ENCODE measurements at places on chromosomes 16 and 17. TPM values are rescaled to one million over a fixed set of nuclear protein-coding genes. Genes with fewer than 3 reads are reported as not detected.

The NACA2 gene
- not detected for total RNA-seq

The SNX20 gene
- not detected for total RNA-seq

DNA sequence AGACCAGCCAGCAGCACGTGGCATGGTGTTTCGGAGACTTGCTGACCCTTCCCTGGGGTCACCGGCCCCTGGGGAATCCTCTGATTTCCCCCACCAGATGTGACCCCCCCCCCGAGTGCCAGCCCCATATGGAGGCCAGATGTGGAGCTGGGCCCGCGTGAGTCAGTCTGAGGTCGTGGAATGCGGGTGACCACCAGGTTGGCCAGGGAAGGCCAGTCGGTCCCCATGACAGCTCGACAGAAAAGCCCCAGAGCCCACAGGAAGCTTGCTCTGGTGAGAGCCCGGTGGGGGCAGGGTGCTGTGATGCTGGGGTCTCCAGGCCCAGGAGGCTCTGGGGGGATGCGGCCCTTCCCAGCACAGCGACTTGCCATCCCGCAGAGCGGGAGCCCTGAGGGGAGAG, 209.0 kb downstream of the NTN1 start:
- peak; percentile 31 for DNase-seq
- H3K27me3 ChIP-seq: no peaks in the 10 kb centered on the region
- no peaks in the 10 kb centered on the region for H3K36me3 ChIP-seq

DNA sequence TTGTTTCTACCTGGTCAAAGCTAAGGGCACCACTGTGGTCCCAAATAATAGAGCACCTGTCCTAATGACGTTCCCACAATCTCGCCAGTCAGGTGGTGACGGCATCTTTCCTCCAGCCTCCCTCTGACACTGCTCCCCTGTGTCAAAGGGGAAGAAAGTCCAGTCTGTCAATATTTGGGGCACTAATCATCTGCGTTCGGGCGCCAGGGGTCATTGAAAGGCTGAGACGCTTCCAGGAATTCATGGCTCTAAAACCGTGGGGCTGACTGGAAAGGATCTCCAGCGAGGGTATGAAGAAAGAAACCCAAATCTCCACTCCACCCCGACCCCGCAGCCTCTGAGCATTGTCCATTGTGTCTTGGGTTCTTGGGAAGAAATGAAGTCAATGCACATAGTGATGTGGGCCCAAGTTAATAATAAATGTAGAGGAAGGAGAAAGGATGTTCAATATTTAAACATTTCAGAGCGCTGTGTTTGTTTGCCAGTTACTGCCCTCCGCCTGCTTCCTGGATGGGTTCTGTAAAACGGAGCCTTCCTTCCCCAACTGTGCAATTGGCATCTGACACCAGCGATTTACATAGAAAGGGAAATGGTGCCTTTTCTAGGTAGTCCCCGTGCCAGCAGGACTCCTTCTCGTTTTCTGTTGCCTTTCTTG, 103.2 kb downstream of the SOCS1 start:
- no peak overlapping the region for H3K4me3 ChIP-seq
- no peak overlapping the region for H3K27ac ChIP-seq
- DNase-seq: no peak
- no peaks in the 10 kb centered on the region for H3K27me3 ChIP-seq
- no peaks in the 10 kb centered on the region for H3K36me3 ChIP-seq

DNA sequence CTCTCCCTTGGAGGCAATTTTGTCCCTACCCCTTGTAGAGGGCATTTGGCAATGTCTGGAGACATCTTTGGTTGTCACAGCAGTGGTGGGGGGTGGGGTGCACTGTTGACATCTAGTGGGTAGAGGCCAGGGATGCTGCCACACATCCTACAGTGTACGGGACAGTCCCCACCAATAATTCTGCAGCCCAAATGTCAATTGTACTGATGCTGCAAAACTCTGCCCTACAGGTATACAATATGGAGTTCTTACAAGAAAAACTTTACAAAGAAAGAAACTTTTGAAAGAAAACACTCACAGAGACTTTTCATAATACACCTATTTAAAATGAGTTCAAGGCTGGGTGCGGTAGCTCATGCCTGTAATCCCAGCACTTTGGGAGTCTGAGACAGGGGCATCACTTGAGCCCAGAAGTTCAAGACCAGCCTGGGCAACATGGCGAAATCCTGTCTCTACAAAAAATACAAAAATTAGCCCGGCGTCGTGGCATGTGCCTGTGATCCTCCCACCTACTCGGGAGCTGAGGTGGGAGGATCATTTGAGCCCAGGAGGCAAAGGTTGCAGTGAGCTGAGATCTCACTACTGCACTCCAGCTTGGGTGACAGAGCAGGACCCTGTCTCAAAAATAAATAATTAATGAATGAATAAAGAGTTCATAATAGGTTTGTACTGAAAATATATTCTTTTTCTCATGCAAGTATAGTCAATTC, 59.4 kb downstream of the EMP2 start:
- H3K4me3 ChIP-seq: no peak overlapping the region
- no peaks in the 10 kb centered on the region for H3K27me3 ChIP-seq
- H3K36me3 ChIP-seq: no peaks in the 10 kb centered on the region
- no peak for DNase-seq

All from astrocyte (in vitro differentiated cells and primary cell).